ENCODE measurements at places on chromosomes 4 and X.

- DNase-seq: peak; percentile 30
Measured at GRCh38 chr4:24583451-24584210, 723 bp downstream of the DHX15 start.

DNA sequence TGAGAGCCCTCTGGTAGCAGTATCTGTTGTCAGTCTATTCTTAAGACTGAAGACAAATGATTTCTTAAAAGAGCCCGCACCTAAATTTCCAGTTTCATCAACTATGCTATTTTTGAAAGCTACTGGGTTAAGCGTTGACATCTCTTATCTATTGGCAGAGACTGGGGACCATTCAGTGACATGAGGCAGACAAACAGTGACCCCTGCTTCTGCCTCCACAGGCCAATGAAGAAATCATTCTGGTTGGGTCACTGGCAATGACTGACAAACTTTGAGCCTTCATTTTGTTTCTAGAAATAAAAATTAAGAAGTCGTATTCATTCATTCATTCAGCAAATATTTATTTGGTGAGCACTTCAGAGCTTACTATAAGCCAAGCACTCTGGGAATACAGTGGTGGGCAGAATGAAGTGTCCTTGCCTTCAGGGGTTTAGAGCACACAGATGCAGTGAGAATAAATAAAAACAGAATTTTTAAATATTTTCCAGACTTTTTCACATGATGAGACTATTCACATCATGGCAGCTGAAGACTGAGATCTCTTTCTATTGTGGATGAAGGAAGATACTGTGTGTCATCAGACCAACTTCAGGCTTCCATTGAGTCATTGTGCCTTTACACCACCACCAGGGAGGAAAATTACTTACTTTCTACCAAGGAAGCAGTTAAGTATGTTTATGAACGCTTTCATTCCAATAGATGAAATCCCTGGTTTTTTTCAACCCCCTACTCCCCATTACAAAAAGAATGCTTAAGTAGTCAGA lies 36.0 kb downstream of the SORBS2 start:
- no peak for DNase-seq

- no peak for DNase-seq
Measured at GRCh38 chrX:110201799-110202198, 116.1 kb downstream of the AMMECR1 start.

GRCh38 chr4:159764343-159764952 lies 661.6 kb downstream of the RAPGEF2 start:
- DNase-seq: no peak

GRCh38 chrX:63686878-63687714 lies 97.9 kb downstream of the ARHGEF9 start:
- no peak for DNase-seq

DNA sequence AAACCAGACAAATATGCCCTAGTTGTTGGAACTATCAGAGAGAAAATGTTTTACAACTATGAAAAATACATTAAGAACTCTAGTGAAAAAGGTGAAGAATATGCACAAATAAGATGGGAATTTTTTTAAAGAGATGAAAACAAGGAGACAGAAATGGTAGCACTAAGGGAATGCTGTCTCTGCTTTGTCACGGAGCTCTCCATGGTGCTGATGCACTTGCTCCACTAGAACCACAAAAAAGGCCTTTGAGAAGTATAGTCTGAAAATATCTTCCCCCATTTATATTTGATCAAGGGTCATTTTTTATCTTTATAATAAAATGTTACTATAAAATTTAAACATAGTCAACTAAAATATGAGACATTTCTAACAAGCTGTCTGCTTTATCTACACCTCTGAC lies 1655.5 kb upstream of the AGA start:
- DNase-seq: no peak

GRCh38 chrX:139801397-139801813 lies 93.4 kb upstream of the MCF2 start:
- DNase-seq: no peak

GRCh38 chrX:2691543-2692220 lies 587 bp downstream of the CD99 start:
- no peak for DNase-seq

DNA sequence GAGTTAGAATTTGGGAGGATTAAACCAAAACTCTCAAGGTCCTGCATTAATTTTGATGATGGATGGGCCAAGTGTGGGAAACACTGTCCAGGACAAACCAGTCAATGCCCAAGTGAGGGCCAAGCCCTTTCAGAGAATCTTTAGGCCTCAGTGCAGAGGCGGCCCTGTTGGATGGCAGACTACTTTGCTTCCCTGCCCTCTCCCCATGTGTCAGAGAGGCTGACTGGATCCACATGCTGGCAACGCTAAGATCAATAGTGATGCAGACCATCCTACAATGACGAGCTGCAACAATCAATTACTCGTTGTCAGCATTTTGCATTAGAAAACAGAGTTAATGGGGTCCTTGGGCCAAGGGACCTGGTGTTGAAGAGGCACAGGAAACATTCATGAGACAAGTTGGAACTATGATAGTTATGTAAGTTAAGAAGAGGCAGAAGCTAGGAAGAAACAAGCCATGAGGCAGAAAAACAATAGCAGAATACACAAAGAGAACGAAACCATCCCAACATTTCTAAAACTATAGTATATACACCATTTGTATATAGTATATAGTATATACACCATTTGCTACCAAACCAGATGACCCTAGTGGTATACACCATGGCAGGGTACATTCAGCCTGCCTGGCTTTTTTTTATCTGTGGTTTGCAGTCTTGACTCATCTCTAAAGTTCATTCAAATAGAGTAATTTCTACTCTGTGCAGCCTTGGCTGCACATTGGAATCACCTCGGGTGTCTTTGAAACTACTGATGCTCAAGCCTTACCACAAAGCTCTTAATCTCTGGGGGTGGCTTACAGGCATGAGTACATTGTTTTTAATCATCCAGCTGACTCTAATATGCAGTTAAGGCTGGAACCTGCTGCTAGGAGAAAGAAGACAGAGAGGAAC lies 147.7 kb upstream of the GYPA start:
- DNase-seq: no peak

- DNase-seq: no peak
Measured at GRCh38 chr4:6137747-6138135, 62.6 kb downstream of the JAKMIP1 start.

DNA sequence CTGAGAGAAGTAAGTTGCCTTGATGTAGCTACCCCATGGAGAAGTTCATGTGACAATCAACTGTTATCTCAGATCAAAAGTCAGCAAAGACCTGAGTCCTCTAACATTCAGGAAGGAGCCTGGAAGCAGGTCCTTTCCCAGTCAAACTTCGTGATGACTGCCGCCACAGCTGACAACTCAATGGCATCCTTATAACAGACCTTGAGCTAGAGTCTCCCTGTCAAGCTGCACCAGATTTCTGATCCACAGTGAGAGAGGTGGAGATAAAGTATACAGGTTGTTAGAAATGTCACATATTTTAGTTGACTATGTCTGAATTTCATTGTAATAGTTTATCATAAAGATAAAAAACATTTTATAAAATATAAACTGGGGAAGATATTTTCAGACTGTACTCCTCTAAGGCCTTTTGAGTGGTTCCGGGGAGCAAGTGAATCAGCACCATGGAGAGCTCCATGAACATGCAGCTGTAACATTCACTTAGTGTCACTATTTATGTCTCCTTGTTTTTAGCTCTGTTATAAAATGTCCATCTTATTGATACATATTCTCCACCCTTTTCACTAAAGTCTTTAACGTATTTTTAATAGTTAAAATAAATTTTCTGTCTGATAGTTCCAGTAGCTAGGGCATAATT lies 1653.5 kb upstream of the AGA start:
- DNase-seq: no peak

- peak; percentile 61 for DNase-seq
Measured at GRCh38 chr4:128809477-128810330, at the start of gene JADE1. TSS of gene JADE1 (plus strand) at chr4:128809700. CDS start at chr4:128831759, 22,059 bp downstream.

GRCh38 chr4:7511525-7511924 lies 76.8 kb upstream of the PSAPL1 start:
- no peak for DNase-seq

DNA sequence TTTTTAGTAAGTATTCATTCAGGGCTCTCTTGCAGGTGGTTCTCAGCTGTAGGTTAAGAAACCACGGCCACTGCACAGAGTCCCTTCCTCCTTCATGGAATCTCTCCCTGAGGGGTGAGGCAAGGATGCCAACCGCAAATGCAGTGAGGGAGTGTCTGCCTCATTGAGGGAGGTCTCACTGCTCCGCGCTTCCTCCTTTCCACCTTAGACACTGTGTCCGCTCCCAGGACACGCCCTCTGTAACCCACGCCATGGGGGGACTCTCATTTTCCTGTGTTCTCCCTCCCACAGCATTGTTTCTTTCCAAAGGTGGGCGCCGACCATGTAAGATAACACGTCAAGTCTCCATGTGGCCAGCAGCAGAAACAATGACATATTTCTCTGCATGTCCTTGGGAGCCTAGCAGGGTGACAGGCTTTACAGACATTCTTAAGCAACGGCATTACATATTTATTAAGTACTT lies 63.2 kb downstream of the SEPSECS start:
- DNase-seq: no peak

DNA sequence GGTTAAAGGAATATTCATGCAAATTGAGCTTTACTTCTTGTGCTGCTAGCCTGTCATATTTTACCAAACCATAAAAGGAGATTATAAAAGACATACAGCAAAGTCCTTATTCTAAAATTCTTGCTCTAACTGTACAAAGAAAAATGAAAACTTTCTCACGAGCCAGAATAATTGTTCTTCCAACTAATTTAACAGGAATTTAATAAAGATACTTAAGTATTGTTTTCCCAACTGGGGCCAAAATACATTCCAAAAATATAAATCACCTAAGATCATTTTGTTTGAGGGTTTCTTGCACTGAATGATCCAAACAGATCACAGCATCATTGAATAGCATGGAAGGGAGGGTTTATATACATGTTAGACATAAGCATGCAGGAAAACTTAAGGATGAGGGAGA lies 127.1 kb upstream of the PCDH18 start:
- no peak for DNase-seq

- no peak for DNase-seq
Measured at GRCh38 chr4:99868126-99868596, 26.1 kb downstream of the LAMTOR3 start.

DNA sequence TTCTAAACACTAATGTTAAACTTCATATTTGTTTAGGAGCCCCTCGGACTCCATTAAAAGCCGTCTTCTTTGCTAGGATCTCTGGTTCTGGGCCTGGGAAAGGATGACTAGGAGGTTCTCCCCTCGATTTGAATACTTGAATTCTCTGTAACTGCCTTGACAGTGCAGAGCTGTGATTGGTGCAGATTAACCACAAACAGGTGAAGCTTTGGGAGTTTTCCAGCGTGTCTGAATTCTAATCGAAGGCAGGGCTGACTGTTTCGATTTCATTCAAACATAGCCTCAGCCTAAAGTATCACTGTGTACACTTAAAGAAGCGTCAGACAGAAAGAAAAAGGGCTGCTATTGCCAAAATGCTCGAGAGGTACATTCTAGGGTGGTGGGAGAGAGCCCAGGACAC lies 29.0 kb downstream of the TFDP3 start:
- no peak for DNase-seq

- DNase-seq: no peak
Measured at GRCh38 chrX:109926743-109927662, 75.9 kb upstream of the TMEM164 start.

- no peak for DNase-seq
Measured at GRCh38 chr4:2150076-2150475, 90.9 kb downstream of the NAT8L start.

DNA sequence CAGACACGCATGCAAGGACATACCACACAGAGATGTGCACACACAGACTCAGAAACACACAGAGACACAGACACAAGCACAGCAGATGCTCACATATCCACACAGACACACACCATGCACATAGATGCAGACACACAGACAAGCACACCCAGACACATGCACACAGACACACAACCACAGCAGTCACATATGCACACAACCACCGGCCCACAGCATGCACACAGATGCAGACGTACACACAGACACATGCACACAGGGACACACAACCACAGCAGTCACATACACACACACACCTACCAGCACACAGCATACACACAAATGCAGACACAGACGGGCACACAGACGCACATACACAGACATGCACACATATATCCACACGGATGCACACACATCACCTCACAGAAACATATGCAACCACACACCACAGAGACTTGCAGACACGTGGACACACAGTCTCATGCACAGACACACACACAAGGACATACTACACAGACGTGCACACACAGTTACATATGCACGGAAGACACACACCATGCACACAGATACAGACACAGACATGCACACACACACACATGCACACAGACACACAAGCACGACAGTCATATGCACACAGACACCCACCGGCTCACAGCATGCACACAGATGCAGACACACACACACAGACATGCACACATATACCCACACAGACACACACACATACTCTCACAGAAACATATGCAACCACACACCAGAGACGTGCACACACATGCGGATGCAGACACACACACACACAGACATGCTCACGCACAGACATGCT lies 25.2 kb upstream of the SLC25A6 start:
- DNase-seq: no peak

DNA sequence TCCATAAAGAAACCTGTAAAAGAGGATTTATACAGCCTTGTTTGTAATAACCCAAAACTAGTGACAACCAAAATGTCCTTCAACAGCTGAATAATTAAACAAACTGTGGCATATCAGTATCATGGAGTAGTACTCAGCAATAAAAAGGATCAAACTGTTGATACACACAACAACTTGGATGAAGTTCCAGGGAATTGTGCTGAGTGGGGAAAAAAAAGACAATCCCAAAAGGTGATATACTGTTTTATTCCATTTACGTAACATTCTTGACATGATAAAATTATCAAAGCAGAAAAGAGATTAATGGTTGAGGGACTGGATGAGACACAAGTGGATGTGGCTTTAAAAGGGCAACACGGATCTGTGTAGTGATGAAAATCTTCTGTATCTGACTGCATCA lies 7.8 kb downstream of the CLIC2 start:
- no peak for DNase-seq

DNA sequence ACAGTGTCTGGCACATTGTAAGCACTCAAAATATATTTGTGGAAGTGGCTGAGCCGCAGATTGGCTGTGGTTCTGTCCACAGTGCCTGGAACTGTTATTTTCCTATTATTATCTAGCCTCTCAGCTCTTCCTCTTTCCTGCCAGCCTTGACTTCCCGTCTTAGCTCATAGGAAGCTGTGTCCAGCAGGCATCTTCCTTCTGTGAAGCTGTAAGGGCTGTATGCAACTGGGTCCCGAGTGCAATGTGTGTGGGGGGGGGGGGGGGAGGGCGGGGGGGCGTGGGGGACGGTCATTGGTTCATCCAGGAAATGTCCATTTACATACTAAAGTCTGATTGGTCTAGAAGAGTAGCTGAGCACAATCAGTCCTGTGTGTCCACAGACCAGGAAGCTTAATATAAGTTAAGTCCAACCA lies 210.7 kb downstream of the PDGFRA start:
- no peak for DNase-seq

DNA sequence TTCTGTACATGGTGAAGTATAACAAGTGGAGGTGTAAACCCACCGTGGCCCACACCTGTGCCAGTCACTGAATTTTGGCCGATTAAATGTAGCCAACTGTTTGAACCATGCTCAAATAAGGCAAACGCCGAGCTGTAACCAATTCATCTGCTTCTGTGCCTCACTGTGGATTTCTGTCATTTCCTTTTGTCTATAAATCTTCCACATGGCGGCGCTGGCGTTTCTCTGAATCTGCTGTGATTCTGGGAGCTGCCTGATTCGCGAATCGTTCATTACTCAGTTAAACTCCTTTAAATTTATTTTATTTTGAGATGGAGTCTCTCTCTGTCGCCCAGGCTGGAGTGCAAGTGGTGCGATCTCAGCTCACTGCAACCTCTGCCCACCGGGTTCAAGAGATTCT lies 19.2 kb downstream of the SUPT20HL2 start:
- no peak for DNase-seq

All from DMS79 treated with DMSO at 0.1 percent for 48 hours (cell line).